Stimulated activated CD4-positive, alpha-beta T cell treated with anti-CD3 and anti-CD28 coated beads, Interleukin-4, amount 100 ng/mL, for 4 hours (primary cell): ENCODE measurements at places on chromosomes 16 and 17.

- no peak for DNase-seq
Observed at GRCh38 chr16:4320571-4321137, 4.8 kb downstream of the GLIS2 start.

- DNase-seq = no peak
Observed at GRCh38 chr16:85129876-85130704, 17.8 kb upstream of the CIBAR2 start.

- no peak for DNase-seq
Observed at GRCh38 chr16:53465606-53466280, 31.5 kb downstream of the RBL2 start.

DNA sequence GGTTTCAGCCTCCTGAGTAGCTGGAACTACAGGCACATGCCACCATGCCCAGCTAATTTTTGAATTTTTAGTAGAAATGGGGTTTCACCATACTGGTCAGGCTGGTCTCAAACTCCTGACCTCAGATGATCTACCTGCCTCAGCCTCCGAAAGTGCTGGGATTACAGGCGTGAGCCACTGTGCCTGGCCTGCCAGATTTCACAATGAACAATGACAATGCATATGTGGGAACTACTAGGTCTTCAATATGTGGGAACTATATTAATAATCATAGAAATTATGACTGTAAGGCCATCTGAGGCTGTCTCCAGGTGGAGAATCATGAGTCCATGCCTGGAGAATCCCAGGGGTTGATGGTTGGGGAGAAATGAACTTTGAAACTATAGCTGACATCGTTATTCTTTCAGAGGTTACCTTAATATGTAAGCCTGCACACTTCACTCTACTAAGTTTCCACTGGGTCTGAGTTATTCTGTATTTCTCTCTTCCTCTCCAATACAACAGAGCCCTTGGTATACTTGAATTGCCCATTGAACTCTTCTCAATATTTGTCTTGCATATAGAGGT lies 7.2 kb upstream of the DRC7 start:
- no peak for DNase-seq
